ENCODE measurements at places on chromosomes 6 and 20. TPM values are rescaled to one million over a fixed set of nuclear protein-coding genes. Genes with fewer than 3 reads are reported as not detected.

Gene TRIM31
- not detected for total RNA-seq

Gene RNF144B
- total RNA-seq: 11.9 TPM

GRCh38 chr6:43936476-43936875 lies 166.5 kb downstream of the VEGFA start:
- no peak for DNase-seq

GRCh38 chr6:45477278-45477677 lies 99.5 kb upstream of the SUPT3H start:
- DNase-seq: no peak

- DNase-seq: no peak
Measured at GRCh38 chr20:54431156-54431944, 44.0 kb upstream of the DOK5 start.

DNA sequence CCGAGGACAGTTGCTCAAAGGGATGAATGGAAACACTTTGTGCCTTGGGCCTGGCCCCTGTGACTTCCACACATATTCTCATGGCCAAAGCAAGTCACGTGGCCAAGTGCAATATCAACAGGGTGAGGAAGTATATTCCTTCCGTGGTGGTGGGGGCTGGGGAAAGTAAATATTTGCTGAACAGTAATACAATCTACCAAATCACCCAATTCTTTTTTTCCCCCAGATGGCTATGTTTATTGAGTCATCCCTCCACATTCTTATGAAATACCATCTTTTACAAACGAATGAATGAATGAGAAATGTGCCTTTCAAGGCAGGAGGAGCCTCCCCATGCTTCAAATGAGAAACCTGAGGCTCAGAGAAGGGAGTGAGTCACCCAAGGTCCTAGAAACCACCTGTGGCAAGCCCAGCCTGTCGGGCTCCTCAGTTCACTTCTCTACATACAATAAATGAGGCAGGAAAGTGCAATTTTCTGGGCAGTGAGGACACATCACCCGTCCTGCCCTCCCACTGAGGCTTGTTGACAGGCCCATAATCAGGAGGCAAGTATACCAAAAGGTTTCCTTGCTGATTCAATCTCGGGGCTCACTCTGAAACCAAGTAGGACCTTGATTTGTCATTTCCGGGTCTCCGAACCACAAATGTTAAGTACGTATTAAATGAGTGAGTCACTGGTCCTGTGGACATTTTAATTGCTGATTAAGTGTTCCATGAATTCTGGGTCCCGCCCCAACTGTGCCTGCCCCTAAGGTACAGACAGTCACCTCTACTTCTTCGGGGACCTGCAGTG lies 25.3 kb upstream of the TOP1 start:
- DNase-seq: peak; percentile 67

DNA sequence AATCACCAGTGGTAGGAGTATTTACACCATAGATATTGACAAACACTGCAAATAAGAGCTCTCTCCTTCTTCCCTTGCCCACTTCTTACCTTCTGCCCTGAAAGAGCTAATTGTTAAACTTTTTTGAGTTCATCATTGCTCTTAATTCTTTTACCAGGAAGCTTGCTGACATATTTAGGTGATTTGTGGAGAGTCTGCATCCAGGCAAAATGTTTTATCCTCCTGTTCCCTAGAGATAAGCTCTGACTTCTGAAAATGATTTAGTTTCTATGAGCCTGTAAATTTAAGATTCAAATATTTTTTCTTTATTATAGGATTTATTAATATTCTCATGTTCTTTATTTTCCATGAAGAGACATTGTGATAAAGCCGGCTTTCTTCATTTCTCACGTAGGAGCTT lies 81.5 kb downstream of the ADGRB3 start:
- no peak for DNase-seq

DNA sequence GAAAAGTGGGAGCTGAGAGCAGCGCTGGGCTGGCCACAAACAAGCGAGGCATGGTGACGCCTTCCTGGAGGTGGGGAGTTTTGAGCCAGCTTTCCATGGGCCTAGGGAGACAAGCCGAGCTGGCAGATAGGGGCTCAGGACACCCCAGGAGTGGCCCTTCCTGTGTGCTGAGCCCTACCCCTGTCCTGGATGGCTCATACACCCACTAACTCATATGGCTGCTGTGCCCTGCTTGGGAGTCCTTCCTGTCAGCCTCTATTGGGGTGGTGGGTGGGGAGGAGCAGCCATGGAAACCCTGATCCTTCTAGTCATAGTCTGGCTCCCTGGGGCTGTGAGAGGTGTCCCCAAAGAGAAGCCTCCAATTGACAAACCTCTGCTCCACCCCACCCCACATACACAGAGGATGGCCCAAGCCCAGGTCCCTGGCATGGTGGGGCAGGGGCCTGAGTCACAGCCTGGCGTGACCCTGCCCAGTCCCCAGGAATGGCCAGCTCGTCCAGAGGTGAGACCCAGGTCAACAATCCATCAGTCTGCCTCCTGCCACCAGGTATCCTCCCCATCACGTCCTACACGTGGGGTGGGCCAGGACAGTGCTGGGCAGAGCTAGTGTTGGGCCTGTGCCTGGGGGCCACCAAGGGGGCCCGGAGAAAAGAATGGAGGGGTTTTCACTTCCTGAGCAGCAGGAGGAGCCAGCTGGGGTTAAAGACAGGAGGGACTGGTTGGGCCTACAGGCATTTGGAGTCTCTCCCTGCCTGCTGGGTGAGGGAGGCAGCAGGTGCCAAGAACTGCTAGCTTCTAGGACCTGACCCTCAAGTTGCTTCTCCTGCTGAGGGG lies 52.2 kb downstream of the MRPL14 start:
- no peak for DNase-seq

- no peak for DNase-seq
Measured at GRCh38 chr6:116954938-116955337, 77.9 kb downstream of the RFX6 start.

Data from right cardiac atrium (tissue), 5 donors.